ENCODE measurements at places on chromosomes 5 and 9.
A peak's percentile ranks its signal among the peaks of the same experiment; 100 is the strongest.

- DNase-seq: no peak
These were observed 19.3 kb downstream of the ABHD17B start for GRCh38 chr9:71891557-71892189.

- no peak for DNase-seq
These were observed 9.0 kb downstream of the MTREX start for GRCh38 chr5:55316837-55317236.

DNA sequence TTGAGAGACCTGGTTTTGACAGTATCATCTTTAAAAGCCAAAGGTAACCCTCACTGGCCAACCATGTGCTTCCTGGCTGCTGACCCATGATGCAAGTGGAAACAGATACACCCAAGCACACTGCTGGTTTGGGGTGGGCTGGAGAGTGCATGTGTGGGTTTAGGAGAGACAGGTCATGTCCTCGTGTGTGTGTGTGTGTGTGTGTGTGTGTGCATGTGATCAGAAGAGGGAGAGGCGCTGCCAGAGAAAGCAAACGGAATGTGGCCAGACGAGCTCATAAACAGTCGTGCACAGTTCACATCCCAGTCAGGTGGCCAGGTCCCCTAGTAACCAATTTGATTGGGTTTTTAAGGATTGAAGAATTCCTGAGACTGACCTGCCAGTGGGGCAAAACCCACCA lies 112.8 kb upstream of the ICE1 start:
- no peak for DNase-seq

- DNase-seq: no peak
These were observed 78.8 kb downstream of the ADAMTS2 start for GRCh38 chr5:179266291-179267070.

DNA sequence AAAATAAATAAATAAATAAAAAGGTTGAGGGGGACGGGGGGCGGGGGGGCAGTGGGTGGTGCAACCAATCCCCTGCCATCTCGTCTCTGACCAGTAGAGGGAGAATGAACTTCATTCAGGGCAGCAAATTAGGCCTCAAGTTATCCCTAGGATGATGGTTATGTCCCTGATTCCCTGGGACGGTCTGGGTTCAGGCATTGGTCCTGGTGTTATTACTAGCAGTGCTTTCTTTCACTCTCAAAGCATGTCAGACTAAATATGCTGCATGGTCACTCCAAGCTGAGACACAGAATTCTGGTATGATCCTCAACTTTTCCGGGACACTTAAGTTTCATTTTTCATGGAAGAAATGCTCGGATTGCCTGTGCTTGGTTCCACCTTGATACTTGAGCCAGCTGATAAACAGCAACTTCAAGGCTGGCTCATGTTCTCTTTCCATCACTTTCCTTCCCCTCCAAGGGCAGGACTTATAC lies 59.4 kb downstream of the DAP start:
- DNase-seq: no peak

- DNase-seq: no peak
These were observed 103.6 kb downstream of the LURAP1L start for GRCh38 chr9:12878351-12878978.

- no peak for DNase-seq
These were observed 13.2 kb downstream of the ST8SIA4 start for GRCh38 chr5:100889896-100890295.

DNA sequence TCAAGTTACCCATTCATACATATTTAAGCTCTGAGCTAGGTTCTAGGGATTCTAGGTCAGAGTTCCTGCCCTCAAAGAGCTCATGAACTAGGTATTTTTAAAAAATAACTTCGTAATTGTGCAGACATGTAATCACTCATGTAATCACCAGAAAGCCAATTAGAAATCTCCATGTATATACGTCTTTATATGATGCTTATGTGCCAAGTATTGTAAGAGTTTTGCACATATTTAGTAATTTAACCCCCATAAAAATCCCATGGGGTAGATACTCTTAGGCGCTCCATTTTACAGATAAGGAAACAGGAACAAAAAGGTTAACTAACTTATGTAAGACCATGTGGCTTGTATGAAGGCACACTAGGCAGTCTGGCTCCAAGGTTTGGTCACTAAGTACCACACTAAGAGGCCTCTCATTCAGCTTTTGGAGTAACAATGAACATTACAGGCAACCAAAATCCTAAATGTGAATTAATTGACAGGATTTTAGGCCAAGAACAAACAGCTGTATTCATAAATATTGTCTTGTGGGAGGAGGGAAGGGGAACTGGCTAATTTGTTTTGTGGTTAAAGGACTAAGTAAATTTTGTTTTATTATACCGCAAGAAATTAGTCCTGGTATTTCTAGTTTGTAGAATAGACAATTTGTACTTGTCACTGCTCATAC lies 1.7 kb upstream of the OTULINL start:
- no peak for DNase-seq

DNA sequence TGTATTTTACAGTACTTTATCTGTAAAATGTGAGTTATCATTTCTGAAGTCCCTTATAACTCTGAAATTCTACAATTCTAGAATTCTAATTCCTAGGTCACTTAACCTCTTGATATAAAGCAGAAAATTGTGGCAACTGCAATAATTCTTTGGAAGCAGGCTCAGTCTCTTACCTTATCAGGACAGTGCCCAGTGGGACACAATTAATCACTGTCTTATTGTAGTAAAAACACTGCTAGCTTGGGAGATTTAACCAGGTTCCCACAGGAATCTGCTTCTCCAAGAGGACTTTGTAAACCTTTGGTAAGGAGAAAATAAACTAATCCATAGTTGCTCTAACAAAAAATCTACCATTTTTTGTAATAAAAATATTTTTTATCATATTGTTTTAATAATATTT lies 18.3 kb upstream of the SPATA9 start:
- DNase-seq: no peak

- no peak for DNase-seq
These were observed 439.6 kb upstream of the PTGER4 start for GRCh38 chr5:40240111-40240510.

GRCh38 chr9:125881042-125881441 lies 133.9 kb downstream of the PBX3 start:
- DNase-seq: no peak

DNA sequence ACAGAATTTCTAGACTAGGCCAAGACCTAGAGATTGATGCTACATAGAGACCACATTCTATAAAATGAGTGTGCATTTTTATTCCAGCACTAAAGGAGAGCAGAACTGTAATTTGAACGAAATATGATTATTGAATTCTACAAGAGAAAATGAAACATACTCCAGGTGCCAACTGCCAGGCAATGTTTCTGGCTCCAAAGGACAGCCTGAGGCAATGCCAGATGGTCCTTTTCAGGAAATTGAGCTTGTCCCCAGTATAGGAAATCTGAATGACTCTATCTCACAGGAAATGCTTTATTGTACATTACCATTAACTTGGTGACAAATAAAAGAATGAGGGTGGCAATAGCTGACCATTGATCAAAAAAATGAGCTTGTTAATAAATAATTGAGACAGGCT lies 28.8 kb upstream of the RASGRF2 start:
- DNase-seq: no peak

GRCh38 chr9:129628709-129629108 lies 2.7 kb downstream of the NTMT1 start:
- DNase-seq: no peak

- DNase-seq: no peak
These were observed 176.7 kb upstream of the HMHB1 start for GRCh38 chr5:143635146-143635752.

DNA sequence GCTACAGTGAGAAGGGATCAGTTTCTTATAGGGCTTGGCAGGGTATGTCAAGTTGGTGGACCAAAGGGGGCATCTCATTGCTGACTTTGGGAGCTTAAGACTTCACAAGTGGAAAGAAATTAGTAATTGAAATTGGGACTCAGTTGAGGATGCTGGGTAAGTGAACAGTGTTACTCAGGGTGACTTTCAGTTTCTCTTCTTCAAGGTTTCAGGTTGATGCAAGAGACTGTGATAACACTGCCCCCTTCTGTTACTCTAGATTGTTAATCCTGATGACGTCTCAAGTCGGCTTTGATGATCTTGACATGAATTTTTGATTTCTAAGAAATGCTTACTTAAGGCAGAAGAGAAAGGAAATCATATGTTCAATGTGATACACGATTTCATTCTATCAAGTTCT lies 21.3 kb downstream of the KCTD16 start:
- DNase-seq: peak; percentile 84

DNA sequence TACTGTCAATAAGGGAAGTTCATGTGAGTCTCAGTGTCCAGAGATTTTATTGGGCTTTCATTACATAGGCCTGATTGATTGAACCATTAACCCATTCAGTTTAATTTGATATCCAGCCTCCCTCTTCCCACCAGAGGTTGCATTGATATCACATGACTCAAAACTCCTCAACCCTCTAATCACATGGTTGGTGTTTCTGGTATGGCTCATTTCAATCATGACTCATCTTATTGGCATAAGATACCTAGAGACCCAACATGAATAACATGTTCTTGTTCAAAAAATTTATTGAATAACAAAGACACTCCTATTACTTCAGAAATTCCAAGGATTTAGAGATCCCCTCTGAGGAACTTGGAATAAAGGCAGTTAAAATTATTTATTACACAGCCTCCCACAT lies 982.2 kb downstream of the TLE1 start:
- no peak for DNase-seq

- DNase-seq: no peak
These were observed 53.0 kb downstream of the NIM1K start for GRCh38 chr5:43244823-43245565.

DNA sequence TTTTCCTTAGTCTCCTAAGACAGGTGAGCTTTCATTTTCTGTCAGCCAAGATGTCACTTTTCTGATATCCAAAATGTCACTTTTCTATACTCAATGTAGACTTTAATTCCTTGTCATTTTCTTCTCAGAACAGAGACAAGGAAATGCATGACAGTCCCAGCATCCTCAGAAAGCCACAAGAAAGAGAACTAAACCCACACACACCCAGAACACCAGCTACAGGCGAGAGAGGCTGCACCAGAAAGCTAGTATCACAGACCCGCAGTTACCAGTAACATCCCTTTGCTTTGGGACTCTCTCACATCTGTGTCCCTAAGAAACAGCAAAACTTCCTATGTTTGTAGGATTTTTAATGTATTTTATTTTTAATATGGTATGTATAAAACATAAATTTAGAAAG lies 17.1 kb downstream of the TRMO start:
- no peak for DNase-seq

DNA sequence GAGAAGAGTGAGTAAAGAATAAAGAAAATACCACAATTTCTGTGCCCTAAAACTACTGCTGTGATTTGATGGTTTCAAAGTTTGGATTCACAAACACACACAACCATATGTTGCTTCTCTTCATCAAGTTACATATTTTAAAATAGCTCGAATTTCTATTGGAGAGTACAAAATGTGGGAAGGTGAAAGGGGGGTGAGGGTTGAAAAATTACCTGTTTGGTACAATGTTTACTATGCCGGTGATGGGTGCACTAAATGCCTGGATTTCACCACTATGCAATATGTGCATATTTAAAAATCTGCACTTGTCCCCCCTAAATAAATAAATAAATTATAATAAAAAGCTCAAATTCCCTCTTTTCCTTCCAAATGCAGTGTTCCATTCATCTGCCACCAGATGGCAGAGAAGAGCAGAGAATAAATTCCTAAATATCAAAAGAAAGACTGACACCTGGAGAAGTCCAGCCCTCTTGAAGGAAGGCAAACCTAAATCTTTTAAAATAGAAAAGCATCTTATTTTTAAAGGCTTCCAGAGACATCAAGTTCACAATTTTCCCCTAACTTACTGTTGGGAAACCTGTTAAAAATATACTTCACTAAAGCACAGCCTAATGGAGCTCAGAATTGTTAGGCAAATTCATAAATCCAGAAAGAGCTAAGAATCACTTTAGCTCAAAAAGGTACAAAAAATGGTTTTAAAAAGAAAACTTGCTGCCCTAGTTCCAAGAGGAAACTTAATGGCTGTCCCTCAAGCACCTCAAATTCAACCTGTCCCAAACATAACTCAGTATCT lies 24.8 kb upstream of the HNRNPA0 start:
- peak; percentile 48 for DNase-seq

DNA sequence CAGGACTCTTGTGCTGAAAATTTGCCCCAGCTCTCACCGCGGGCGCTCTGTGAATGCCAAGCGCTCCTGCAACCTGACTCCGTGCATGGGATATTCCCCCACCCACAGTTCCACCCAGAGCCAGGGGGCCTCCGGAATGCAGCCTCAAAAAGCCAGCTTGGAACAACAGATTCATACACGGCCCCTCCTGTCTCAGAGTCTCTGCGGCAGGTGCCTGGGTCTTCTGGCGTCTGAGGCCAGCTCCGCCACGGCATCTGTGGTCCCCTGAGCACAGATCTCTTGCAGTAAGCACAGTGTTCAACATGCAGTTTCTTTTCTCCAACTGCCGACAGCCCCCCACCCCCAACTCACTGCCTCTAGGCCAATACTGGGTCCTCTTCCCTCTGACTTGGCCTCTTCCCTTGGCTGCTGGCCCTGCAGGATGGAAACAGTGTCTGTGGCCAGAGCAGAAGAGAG lies 355.7 kb upstream of the IRX2 start:
- DNase-seq: no peak

DNA sequence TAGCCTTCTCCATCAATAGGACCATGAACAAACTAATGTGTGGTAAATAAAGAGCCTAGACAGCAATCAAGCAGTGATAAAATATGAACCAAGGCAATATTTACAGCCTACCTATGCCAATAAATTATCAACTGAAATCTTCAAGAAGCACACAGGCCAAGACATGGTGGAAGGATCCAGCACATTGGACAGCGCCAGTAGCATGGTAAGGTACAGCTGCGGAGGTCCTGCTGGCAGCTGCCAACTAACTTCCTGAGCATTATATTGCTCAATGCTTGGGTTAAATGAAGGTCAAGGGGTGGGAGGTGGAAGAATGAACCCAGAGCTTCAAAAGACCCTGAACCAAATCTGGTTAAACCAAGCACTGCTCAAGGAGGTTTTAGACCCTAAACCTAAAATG lies 16.5 kb upstream of the SPDL1 start:
- DNase-seq: no peak

GRCh38 chr5:3594510-3595005 lies 1.1 kb upstream of the IRX1 start:
- no peak for DNase-seq

DNA sequence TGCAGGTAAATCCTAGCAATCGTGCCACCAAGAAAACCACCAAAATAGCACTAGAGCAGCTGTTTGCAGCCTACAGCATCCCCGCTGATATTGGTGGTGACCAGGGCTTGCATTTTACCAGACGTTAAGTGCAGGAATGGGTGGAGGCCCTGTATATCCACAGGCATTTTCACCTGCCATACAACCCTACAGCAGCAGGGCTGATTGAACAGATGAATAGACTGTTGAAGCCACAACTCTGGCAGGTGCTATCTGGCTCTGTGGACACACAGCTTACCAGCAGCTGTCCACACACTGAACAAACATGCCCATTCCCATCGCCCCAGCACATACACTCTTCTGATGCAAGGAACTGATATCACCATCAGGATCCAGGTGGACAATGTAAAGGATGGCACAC lies 154.5 kb upstream of the APC start:
- DNase-seq: no peak

Measured in glomerular endothelial cell (primary cell).